ENCODE measurements at places on chromosomes 2 and 18. TPM values are rescaled to one million over a fixed set of nuclear protein-coding genes. Genes with fewer than 3 reads are reported as not detected.

The EVX2 gene
- total RNA-seq: not detected

DNA sequence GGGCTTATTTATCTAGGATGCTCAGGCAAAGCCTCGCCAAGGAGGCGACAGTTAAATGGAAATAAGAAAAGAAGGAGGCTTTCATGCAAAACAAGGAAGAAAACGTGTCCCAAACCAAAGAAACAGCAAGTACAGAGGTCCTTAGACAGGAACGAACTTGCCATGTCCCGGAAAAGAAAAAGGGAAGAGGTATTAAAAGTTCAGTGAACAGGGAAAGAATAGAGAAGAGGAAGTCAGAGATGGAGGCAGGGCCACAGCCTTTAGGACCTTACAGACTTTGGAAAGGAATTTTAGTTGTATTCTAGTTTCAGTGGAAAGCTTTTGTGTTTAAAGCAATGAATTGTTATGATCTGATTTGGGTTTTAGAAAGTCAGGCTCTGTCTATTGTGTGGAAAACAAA, 22.1 kb downstream of the IKZF2 start:
- DNase-seq: no peak

- no peak for DNase-seq
Measured at GRCh38 chr2:171083451-171083850, 77.2 kb downstream of the TLK1 start.

DNA sequence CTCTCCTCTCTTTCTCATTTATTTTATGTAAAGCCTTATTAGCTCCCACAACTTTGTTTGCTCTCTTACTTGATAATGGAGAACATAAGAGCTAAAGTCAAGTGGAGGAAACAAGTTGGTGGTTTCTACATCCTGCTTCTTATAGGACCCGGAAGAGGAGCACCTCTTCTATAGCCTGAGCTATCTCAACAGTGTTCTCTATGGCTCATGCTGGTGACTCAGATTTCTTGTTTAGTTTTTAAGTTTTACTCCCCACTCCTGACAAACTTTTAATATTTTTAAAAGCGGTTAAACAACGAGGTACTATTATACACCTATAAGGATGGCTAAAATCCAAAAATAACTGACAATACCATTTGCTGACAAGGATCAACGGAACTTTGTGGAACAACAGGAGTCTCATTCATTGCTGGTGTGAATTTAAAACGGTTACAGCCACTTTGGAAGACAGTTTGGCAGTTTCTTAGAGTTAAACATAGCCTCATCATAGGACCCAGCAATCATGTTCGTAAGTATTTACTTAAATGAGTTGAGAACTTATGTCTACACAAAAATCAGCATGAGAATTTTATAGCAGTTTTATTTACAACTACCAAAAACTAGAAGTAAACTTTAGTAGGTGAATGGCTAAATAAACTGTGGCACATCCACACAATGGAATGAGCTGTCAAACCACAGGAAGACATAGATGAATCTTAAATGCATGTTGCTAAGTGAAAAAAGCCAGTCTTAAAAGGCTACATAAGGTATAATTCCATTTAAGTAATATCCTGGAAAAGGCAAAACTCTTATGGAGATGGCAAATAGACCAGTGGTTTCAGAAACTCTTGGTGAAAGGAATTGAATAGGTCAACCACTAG, 12.7 kb upstream of the CDC42EP3 start:
- DNase-seq: peak; percentile 73

DNA sequence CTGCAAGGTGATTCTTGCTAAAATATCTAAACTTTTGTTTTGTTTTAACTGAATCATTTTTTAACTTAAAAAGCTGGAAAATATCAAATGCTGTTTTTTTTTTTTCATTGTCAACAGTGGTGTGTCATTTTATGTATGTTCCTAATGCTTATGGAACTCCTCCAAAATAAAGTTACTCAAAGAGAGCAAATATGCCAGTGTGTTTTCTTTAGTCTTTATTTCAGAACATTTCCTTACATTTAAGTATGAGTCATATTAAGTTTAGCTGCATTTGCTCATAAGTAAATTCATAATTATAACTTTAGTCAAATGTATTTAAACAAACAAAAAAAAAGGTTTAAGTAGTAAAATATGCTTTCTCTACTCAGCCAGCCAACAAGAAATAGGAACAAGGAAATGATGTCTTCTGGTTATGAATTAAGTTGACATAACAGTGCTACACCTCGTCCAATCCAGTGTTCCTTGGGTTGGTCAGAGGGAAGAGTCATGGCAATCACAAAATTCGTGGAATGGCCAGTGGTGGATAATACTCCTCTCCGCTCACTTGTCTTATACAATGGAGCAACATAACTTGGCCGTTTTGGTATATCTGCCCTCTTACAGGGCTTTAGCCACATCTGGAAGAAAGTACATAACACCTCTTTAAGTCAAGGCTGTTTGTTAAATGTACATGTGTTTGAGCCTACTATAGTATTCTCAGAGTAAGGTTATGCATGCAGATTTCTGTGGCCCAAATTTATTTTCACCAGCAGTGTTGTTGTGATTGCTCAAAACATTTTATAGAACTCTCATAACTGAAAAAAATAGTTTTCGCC, 80.7 kb downstream of the SLC39A10 start:
- DNase-seq: peak; percentile 56

All from IMR-90 (cell line).